ENCODE measurements at places on chromosomes 4 and X.

GRCh38 chrX:100721328-100721727 is 10.6 kb downstream of the SYTL4 start:
- no peak for DNase-seq

DNA sequence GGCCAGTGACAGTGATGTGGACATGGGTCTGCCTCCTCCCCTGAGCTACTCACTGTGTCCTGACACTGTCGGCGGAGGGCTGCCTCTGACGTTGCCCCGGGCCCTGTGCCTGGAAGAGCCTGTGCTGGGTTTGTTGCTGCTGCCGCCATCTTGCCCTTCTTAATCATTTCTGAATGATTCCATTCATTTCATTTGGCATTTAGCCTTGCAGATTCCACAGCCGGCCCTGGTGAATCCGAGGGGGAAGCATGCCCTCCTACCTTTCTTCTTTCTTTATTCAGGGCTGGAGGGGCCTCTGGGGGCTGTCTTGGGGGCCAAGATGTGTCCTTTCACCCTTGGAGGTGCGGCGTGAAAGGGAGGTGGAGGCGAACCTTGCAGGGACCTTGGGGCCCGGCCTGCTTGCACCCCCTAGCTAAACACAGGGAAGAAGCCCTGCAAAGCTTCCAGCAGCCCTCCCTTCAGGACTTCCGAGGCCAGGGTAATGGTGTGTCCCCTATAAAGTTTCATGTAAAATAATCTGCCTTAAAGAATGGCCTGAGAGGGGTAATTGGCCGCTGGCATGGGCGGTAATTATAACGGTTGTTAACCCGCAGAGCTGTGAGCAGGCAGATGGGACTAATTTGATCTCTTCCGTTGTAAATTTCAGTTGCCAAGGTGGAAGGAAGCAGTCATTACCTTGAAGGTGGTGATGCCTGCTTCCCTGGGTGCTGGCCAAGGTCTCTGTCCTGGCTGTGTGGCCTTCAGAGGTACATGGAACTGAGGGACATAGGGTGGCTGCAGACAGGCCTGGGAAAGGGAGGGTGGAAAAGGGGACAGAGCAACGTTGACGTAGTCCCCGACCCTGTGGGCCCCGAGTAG is 92.3 kb downstream of the PSAPL1 start:
- no peak for DNase-seq

DNA sequence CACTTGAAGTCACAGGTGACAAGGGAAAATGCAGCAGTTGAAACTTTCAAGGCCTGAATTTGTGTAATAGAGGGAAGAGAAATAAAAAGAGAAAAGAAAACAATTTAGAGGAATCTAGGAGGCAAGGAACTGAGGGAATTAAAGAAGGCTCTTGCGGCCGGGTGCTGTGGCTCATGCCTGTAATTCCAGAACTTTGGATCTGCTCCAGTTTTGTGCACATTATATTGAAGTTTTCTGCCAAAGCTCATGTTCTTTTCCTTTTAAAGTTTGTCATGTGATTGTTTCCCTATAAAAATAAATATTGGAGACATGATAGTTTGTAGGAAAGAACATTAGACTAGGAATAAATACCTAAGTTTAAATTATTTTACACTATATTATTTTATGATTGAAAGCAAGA is 433.9 kb upstream of the CPEB2 start:
- DNase-seq, result no peak

- DNase-seq, result no peak
Observed at GRCh38 chr4:40613456-40613855, 16.2 kb downstream of the RBM47 start.

GRCh38 chrX:63012574-63012973 is 338.6 kb downstream of the SPIN4 start:
- no peak for DNase-seq

DNA sequence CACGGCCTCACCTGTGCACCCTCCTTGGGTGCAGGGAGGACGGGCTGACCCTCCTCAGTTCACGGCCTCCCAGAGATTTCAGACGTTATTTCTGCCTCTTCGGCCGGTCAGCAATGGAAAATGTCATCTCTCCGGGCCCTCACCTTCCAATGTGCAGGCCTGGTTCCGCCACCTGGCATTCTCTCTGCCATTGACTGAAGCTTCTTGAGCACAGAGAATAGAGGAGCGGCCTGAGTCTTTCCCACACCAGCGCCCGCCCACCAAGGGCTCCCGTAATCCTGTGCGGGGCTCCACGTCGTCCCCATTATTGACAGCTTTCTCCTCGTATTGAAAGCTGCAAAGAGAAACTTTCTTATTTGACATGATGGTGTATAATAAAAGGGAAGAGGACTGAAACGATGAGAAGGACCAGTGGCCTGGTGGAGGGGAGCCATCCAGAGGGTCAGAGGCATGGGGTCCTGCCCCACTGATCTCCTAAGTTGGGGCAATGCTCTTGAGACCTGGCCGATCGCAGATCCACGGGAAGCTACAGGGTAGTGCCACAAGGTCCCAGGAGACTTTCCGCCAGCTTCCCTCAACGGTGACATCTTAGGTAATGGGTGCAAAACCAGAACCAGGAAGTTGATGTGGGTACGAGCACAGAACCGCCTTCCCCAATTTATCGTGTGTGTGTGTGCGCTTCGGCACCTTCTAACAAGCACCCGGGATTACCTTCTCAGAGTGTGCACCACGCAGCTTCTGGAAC is 20.6 kb downstream of the HTRA3 start:
- no peak for DNase-seq

GRCh38 chr4:168584321-168584771 is 87.5 kb downstream of the PALLD start:
- DNase-seq, result no peak

GRCh38 chrX:129540722-129541184 is 694 bp downstream of the OCRL start:
- DNase-seq, result no peak

DNA sequence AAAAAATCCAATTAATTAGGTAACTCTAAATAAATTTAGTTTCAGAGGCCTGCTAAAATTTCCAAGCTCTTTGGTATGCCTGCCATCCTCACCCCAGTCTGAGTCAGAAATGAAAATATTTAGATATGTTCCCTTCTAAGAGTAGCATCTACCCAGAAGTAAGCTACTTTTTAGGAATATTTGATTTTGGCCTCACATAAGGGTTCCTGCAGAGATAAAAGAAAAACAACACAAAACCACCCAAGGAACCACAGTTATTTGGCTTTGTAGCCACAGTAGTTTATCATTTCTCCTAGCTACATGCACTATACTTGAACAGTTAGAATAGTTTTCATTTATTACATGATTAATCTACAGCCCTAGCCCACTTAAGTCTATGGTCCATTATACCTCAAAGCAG is 192.6 kb upstream of the FAM241A start:
- DNase-seq, result no peak

GRCh38 chrX:40278340-40279090 is 180.8 kb upstream of the BCOR start:
- no peak for DNase-seq

- DNase-seq, result no peak
Observed at GRCh38 chr4:60890743-60891142, 309.4 kb upstream of the ADGRL3 start.

DNA sequence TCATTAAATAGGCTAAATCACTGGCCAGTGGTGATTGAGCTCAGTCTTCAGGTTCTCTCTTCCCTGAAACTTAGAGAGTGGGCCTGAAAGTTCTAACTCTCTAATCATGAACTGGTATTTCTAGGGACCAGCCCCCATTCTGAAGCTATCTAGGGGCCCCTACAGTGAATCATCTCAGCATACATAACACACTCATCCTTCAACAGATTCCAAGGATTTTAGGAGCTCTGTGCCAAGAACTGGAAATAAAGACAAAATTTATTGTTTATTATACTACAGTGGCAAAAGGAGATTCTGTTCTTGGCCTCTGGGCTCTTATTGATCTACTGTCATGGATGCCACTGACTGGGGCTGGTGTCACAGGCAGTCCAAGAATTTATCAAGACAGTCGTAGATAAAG is 263.8 kb upstream of the IGFBP7 start:
- no peak for DNase-seq

DNA sequence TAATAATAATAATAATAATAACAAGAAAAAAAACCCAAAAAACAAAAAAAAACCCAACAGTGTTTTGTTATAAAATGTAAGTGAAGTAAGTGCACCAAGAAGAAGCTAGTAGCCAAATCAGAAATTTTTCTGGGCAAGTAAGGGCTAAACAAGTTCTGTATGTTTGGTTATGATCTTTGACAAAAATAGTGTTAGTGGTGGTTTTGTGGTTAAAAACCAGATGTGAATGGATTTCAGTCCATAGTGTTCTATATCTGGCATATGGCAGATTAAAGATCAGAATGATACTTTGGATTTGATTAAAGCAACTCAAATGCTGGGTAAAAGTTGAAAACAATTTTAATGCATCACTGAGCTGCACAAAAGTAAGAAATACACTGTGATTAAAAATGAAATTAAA is 116.5 kb upstream of the NDST4 start:
- no peak for DNase-seq

GRCh38 chrX:122245943-122246342 is 938.1 kb upstream of the GRIA3 start:
- DNase-seq, result no peak

DNA sequence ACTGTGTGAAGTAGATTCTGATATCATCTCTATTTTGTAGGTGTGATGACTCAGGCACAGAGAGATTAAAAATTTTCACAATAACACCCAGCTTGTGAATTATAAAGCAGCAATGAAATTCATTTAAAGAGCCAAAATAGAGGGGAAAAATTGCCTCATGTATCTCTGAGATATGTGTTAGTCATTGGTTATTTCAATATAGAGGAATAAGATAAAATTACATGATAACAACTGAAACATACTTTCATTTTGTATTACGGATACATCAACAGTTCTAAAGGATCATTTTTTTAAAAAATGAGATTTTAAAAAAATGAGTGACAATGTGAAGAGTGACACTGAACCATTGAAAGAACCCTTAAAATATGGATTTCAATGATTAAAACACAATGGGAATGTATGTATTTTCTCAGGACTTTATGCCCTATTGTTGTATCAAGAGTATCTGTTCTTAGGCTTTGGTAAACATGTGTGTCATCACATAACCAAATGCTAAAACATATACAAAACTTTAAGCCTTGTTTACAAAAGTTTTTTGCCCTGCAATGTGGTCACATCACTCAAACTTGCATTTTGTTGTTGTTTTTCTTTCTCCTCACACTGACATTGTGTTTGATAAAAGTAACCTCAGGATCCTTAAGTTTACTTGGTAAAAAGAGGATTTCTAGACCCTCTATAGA is 221.3 kb downstream of the ANTXR2 start:
- DNase-seq, result no peak

DNA sequence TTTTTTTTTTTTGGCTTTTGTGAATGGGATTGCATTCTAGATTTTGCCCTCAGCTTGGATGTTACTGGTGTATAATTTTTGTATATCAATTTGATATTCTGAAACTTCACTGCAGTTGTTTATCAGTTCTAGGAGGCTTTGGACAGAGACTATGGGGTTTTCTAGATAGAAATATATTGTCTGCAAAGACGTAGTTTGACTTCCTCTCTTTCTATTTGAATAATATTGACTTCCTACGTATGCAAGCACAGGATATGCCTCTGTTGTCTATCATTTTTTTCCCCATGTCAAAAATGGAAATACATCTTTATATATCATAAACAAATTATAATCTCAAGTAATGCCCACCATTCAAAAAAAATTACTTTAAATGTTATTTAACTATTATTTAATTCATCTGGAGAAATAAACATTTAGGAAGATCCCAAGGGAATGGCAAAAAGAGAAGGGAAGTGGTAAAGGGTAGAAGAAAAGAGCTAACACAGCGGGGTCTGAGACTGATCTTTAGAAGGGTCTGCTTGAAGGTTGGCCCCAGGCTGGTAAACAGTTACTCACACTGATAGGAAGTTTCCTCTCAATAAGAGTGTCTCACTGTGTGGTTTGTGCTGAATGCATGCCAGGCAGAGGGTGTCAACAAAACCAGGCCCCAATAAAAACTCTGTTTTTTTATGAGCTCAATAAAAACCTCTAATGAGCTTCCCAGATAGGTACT is 35.7 kb downstream of the ZNF518B start:
- no peak for DNase-seq

DNA sequence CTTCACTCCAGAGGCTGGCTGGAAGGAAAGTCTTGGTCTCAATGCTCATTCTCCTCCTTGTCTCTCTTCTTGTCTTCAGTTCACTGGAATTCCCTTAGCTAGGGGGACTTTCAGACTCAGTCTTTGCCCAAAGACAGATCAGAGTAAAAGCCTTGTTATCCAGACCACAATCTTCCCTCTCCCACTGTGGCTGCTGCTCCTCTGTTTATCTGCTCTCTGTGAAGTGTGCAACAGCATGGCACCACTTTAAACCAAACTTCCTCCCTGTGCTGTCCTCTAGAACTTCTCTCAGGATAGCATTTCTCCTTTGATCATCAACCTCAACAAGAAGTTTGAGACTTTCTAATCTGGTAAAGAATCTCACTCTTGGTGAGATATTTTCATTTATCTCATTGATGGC is 530.1 kb upstream of the SLIT2 start:
- no peak for DNase-seq

- no peak for DNase-seq
Observed at GRCh38 chr4:137443031-137443800, 89.1 kb downstream of the PCDH18 start.

DNA sequence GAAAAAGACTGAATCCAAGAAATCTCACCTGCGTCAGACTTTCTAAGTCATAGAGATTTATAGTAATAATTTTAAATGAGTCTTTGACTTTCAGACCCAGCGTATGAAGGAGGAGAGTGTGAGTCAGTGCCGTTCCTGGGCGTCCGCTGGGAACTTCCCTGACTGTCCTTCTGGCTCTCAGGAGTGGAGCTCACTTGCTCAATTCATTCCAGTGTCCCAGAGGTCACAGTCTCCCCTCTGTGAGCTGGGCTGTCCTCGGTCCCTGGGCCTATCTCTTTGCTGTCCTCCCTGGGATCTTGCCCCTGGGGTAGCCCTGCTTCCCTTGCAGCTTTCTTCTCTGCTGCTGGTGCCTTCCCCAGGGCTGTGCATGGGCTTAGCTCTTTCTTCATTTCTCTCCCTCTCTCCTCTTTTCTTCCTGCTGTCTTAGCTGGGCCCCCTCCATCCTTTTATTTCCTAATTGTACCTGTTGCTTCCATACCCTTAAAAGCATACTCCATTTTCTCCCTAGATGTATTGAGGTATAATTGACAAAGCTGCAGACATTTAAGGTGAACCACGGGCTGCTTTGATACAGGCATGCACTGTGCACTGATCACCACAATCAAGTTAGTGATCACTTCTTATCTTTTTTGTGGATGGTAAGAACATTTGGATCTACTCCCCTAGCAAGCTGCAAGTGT is 11.6 kb downstream of the SORBS2 start:
- no peak for DNase-seq

DNA sequence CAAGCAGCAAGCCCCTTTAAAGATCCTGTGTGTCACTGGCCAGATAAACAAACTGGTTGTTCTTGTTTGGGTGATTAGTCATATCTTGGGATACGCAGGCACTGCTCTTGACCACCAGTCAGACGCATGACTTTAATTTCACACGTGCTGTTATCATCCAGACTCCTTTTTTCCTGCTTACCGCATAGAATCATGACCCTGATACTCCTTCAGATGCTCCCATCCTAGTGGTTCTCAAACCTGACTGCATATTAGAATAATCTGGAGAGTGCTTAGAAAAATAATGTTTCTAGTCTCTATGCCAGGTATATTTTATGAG is 78.8 kb downstream of the CLDN22 start:
- DNase-seq, result no peak

GRCh38 chr4:55079451-55080173 is 45.8 kb downstream of the KDR start:
- no peak for DNase-seq

GRCh38 chr4:54723820-54724219 is 66.1 kb downstream of the KIT start:
- no peak for DNase-seq

All from stimulated activated CD8-positive, alpha-beta memory T cell treated with anti-CD3 and anti-CD28 coated beads, Interleukin-4, amount 100 ng/mL, for 1 hour (primary cell).